ENCODE measurements at places on chromosomes 11 and 22. TPM values are rescaled to one million over a fixed set of nuclear protein-coding genes. Genes with fewer than 3 reads are reported as not detected.
A peak's percentile ranks its signal among the peaks of the same experiment; 100 is the strongest.

DNA sequence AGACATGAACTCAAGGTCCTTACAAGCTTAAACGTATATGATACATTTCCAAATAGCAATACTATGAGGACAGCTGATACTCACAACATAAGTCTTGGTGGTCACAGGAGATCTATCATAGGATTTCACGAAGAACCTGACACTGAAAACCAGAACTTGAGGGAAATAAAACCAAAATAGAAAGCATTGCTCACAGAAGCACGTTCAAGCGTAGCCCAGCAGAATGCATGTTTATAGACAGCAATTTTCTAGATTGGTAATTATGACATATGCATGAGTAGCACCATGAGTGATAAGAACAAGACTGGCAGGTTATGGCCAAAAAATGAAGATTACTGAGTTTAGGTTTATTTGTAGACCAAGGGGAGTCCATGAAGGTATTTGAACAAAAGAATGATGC is 243.5 kb downstream of the ETS1 start:
- H3K4me1 ChIP-seq: peaks cover 6% of the 10 kb centered on the region
- no peaks in the 10 kb centered on the region for H3K36me3 ChIP-seq
- H3K27ac ChIP-seq: no peak overlapping the region

- H3K4me1 ChIP-seq: no peaks in the 10 kb centered on the region
- no peaks in the 10 kb centered on the region for H3K27me3 ChIP-seq
- no peak overlapping the region for H3K27ac ChIP-seq
- H3K4me3 ChIP-seq: no peak overlapping the region
Observed at GRCh38 chr11:69512136-69512535, 30.7 kb downstream of the LINC01488 start.

- H3K27ac ChIP-seq: no peak overlapping the region
- peaks cover 59% of the 10 kb centered on the region for H3K27me3 ChIP-seq
- no peak overlapping the region for H3K4me3 ChIP-seq
- no peaks in the 10 kb centered on the region for H3K36me3 ChIP-seq
Observed at GRCh38 chr11:45100339-45100738, 46.1 kb upstream of the PRDM11 start.

CCDC87 gene
- total RNA-seq: 0.42 TPM

DNA sequence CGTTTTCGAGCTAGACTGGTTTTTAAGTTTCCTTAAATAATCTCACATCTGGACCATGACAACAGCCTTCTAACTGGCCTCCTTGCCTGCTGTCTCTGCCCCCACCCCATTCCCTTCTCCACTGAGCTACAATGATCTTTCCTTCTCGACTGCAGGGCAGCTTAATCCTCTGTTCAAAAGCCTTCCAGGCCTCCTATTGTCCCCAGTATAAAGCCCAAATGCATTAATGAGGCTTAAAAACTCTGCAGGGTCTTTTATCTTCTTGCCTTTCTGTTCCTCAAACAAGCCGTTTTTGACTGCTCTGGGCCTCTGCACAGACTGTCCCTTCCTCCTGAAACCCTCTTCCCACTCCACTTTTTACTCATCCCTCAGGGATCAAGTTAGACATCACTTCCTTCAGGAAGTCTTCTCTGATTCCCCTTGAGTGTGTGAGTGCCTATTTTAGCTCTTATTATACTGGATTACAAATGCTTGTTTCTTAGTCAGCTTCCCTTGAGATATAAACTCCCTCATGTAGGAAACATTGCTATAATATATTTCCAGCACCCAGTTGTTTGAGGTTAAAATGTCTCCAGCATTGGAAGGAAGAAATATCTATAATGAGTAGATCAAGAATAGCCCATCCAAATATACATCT is 23.6 kb upstream of the PAMR1 start:
- no peak overlapping the region for H3K4me3 ChIP-seq
- DNase-seq: no peak
- H3K27ac ChIP-seq: peak overlapping the region; percentile 61
- no peaks in the 10 kb centered on the region for H3K27me3 ChIP-seq
- H3K36me3 ChIP-seq: no peaks in the 10 kb centered on the region
- peaks cover 38% of the 10 kb centered on the region for H3K4me1 ChIP-seq

DNA sequence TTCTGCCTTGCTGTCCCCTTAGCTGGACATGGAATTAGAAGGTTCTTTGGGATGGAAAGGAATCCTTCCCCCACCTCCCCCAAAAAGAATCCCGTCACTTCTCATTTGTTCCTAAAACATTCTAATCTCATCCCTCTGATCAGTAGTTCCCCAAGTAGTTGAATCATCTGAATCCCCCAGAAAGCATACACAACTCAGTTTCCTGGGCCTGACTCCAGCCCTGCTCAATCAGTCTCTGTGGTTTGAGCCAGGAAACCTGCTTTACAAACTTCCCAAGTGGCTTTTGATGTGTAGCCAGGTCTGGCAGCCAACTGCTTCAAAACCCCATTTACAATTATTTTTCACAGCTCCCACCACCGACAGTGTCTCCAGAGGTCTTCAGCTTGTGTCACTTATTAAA is 20.2 kb downstream of the C22orf31 start:
- peak overlapping the region; percentile 82 for H3K27ac ChIP-seq
- H3K4me3 ChIP-seq: no peak overlapping the region
- H3K36me3 ChIP-seq: peaks cover 14% of the 10 kb centered on the region
- peaks cover 17% of the 10 kb centered on the region for H3K4me1 ChIP-seq

GRCh38 chr11:134512061-134512460 is 100.0 kb upstream of the B3GAT1 start:
- no peaks in the 10 kb centered on the region for H3K4me1 ChIP-seq
- no peak overlapping the region for H3K27ac ChIP-seq
- H3K4me3 ChIP-seq: no peak overlapping the region
- no peak for DNase-seq
- peaks cover 51% of the 10 kb centered on the region for H3K27me3 ChIP-seq

DNA sequence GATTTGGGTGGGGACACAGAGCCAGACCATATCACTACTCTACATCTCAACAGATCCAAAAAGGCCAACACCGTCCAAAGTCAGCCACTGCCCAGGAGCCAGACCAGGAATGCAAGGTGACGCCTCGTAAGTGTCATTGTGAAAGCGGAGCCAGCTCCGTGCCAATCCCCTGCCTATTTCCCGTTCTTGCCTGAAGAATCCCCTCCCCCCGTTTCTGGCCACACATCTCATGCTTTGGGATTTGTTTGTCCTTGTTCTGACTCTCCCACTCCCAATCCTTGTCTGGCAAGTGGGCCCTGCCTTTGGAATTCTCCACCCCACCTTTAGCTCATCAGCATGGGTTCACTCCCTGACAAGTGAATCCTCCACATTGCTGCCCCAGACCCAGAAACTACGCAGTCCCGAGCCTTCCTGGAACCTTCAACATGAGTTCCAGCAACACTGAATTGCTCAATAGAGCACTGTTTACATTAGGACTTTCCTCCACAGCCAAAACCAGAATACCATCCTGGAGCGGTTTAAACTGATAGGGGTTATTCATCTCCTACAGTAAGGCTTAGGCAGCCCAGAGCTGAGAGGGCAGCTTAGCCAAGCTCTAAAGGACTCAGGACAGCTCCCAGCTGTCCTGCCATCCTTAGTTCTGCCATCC is 6.0 kb upstream of the SLC35C1 start:
- H3K4me3 ChIP-seq: no peak overlapping the region
- H3K27ac ChIP-seq: no peak overlapping the region
- no peak for DNase-seq
- peaks cover 7% of the 10 kb centered on the region for H3K4me1 ChIP-seq
- H3K27me3 ChIP-seq: peaks cover 5% of the 10 kb centered on the region
- H3K36me3 ChIP-seq: no peaks in the 10 kb centered on the region

NNMT gene
- total RNA-seq: 2.3 TPM

DNA sequence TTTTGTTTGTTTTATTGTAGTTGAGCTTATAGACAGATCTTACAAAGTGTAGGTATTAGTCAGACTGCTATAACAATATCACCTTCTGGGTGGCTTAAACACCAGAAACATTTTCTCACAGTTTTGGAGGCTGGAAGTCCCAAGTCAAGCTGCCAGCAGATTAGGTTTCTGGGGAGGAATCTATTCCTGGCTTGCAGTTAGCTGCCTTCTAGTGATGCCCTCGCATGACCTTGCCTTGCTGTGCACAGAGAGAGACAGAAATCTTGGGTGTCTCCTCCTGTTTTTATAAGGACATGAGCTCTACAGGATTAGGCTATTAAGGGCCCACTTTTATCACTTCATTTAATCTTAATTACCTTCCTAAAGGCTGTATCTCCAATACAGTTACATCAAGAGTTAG is 1635.2 kb downstream of the FAM181B start:
- no peaks in the 10 kb centered on the region for H3K27me3 ChIP-seq
- no peak overlapping the region for H3K27ac ChIP-seq
- no peaks in the 10 kb centered on the region for H3K36me3 ChIP-seq
- no peaks in the 10 kb centered on the region for H3K4me1 ChIP-seq
- H3K4me3 ChIP-seq: no peak overlapping the region

SEPTIN5 gene
- 36.2 TPM for total RNA-seq

DNA sequence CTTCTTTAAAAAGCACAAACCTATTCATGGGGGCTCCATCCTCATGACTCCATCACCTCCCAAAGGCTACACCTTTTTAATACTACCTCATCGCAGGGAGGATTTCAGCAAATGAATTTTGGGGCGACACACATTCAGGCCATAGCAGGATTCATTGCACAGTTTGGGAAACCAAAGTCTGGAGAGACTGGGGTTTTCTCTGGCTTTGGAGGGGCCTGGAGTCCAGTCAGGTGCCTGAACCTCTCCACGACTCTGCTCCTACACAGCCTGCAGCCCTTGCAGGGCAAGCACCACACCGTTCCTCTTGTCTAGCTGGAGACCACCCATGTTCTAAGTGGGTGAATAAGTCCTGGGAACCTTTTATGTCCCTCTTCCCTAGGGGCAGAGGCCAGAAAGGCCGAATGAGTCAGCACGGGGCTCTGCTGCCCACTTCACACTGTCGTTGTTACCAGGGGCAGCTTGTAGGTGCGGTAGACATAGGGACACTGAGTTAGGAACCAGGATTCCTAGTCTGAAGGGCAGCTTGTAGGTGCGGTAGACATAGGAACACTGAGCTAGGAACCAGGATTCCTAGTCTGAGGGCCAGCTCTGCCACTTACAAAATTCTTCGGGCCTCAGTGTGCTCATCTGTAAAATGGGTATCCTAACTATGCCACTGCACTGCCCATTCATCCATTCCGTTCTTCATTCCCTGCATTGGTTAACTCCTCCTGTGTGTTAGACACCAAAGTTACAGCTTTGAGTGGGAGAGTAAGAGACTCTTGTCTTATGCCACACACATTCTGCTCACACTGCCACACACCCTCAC is 251.7 kb upstream of the B3GAT1 start:
- peaks cover 4% of the 10 kb centered on the region for H3K27me3 ChIP-seq
- no peak overlapping the region for H3K4me3 ChIP-seq
- no peak for DNase-seq
- H3K27ac ChIP-seq: no peak overlapping the region
- no peaks in the 10 kb centered on the region for H3K4me1 ChIP-seq
- H3K36me3 ChIP-seq: no peaks in the 10 kb centered on the region

SMC1B gene
- total RNA-seq: not detected

All from mesothelial cell of epicardium (in vitro differentiated cells).